ENCODE measurements at places on chromosomes 1 and 21.

DNA sequence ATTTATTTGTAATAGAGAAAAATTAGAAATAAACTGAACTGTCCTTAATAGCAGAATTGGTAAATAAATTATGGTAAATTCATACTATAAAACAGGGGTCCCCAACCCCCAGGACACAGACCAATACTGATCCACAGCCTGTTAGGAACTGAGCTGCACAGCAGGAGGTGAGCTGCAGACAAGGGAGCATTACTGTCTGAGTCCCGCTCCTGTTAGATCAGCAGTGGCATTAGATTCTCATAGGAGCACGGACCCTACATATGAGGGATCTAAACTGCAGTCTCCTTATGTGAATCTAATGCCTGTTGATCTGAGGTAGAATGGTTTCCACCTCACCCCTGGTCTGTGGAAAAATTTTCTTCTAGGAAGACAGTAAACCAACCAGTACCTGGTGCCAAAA, 7.5 kb downstream of the WDR47 start:
- DNase-seq = no peak

GRCh38 chr21:20419772-20420171, 578.4 kb upstream of the NCAM2 start:
- DNase-seq = no peak

GRCh38 chr1:26991310-26992116, 2.0 kb upstream of the TRNP1 start:
- DNase-seq = peak; percentile 72

DNA sequence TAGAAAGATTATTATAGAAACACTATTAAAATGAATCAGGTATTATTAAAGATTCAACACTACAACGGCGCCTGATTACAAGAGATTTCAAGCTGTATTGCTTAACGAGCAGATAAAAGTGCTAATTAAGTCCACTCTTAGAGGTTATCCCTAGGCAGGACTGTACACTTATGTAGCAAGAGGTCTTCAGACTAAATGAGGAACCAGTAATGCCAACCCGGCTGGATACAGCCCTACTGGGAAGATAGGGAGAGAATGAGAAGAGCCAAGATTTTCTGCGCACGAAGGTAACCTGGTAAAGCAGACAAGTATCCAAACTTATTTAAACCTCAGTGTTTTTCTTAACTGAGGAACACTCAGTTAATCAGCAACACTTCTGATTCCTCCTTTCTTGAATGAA, 115.7 kb upstream of the HIVEP3 start:
- no peak for DNase-seq

- DNase-seq = no peak
These were observed 20.8 kb downstream of the TSEN15 start for GRCh38 chr1:184072376-184072775.

DNA sequence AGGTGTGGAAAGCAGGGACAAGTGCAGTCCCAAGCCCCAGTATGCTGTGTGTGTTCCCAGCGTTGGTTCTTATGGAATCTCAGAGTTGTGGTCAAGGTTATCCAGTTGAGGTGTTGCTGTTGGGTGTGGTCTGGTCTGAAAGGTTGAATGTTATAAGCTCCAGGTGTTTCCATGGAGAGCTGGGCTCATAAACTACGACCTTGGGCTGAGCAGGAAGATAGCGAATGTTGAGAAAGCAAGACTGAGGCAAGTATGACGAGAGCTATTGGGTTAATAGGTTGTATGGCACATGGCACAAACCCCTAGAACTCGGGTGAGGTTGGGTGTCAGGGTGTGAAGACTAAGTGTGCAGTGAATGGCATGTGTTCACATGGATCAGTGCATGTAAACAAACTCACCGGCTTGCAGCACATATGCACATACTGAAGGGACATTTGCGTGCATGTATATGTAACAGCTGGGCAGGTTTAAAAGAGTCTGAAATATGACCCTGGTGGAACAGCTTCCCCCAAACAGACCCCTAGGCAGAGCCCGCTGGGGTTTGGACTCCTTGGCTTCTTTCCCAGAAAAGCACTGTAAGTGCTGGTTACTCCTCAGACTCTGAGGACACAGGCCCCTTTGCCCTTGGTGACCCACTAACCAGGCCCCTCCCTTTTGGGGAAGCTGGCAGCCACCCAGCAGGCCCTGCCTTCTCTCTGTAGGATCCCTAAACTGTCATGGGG, 117.5 kb downstream of the NAV1 start:
- DNase-seq = no peak

- peak; percentile 34 for DNase-seq
These were observed 626 bp downstream of the CXADR start for GRCh38 chr21:17513214-17514123.

DNA sequence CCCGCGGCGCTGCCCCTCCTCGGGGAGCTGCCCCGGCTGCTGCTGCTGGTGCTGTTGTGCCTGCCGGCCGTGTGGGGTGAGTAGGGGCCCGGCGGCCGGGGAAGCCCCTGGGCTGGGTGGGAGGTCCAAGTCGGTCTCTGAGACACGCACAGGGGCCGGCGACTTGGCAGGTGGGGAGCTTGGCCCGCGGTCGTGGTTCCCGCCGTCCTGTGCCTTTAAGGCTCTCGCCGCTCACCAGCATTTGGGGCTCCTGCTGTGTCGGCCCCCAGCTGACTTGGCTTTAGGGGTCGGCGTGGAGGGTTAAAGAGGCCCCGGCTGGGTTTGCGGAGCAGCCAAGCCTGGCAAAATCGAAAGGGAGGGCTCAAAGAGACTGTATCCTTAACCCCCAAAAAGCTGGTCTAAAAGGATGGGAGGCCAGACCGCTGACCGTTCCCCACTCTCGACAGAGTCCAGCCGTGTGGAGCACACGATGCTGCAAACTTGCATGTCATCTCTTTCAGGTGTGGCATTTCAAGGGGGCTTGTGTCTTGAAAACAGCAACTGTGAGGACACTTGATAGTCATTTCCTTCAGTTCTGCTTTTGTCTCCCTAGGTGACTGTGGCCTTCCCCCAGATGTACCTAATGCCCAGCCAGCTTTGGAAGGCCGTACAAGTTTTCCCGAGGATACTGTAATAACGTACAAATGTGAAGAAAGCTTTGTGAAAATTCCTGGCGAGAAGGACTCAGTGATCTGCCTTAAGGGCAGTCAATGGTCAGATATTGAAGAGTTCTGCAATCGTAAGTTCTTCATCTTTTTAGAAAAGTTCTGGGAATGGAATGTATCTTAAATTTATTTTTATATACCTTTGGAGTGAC, 540 bp downstream of the CD55 start:
- no peak for DNase-seq

GRCh38 chr1:33743221-33743998, 120.5 kb upstream of the HMGB4 start:
- DNase-seq = no peak

GRCh38 chr1:7382971-7383370, 388.1 kb upstream of the VAMP3 start:
- DNase-seq = no peak

DNA sequence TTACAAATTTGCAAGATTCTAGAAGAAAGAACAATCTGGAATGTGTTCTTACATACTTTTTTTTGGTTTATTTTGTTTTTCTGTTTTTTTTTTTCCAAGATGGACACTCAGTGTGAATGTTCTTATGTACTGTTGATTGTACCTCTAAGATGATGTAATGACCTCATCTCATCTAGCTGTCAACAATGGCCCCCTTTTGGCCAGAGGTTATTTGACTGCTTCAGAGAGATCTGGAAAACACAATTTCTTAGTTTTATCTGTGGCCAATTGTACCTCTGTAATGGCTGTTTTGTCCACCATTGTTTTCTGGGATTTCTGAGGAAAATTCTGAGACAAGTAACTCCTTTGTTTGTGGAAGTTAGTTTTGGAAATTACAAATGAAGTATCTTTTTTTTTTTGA, 38.9 kb downstream of the ST6GALNAC3 start:
- no peak for DNase-seq

DNA sequence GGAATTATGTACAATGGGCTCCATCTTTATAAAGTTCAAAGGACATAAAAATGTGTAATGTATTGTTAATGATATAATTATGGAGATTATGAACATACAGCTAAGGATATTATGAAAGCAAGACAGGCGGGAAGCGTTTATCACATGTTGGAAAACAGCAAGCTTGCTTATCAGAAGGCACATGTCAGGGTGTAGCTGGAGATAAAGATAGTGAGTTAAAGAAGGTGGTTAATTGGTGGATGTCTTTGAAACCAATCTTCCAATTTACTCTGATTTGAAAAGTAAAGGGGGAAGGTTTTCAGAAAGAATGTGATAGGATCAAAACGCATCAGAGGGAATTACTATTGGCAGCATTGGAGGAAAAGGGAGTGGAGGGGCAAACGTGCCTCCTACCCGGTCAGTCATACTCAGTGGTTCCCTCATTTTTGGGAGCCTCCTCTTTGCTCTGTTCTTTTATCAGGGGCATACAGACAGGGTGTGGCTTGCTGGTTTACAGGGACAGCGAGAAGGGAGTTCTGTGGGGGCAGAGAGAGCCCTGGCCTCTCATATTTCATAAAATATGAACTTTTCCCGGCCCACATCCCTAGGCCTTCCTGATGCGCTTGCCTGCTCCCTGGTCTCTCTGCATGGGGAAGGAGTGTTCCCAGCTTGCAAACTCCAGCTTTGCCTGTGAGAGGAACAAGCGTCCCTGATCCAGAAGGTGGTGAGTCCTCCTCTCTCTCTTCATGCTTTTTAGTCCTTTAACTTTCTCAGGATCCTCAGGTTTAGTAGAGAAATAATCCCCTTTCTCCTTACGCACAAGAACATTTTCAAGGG, 8.0 kb upstream of the SVBP start:
- DNase-seq = no peak

GRCh38 chr1:34926894-34927293, 2.6 kb downstream of the DLGAP3 start:
- no peak for DNase-seq

DNA sequence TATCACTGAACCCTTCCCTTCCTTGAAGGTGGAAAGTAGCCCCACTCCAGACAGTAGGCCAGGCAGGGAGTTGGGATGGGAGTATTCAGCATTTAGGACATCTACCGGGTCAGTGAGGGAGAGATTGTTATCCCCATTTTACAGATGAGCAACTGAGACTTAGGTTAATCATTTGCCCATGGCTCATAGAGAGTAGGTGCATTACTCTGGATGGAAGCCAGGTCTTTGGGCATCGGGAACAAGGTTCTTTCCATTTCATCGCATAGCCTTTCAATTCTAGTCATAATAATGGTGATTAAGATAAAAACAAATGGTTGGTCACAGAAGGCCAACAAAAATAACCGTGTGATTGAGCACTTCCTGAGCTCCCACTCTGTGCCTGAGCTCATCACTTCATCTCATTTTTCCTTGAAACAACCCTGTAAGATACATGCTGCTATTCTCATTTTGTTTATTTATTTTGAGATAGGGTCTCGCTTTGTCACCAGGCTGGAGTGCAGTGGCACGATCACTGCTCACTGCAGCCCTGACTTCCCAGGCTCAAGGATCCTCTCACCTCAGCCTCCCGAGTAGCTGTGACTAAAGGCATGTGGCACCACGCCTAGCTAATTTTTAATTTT, 64.8 kb downstream of the NAV1 start:
- no peak for DNase-seq

GRCh38 chr1:220243947-220244346, 28.3 kb downstream of the RAB3GAP2 start:
- DNase-seq = no peak

DNA sequence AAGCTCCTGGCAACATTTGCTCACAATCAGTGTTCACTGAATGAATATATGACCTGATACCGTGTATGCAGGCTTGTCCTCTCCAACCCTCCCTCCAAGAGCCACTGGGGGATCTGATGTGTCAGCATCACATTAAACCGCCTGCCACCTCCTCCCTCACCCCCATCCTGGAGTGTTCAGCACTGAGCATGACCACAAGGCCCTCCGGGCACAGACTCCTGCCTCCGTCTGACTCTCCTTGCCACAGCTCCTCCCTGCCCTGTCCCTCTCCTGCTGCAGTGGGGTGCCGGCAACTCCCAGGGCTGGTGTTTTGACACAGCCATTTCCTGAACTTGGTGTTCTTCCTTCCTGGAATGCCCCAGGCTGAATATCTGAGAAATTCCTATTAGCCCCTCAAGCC, 136.7 kb downstream of the FCRL5 start:
- DNase-seq = no peak

DNA sequence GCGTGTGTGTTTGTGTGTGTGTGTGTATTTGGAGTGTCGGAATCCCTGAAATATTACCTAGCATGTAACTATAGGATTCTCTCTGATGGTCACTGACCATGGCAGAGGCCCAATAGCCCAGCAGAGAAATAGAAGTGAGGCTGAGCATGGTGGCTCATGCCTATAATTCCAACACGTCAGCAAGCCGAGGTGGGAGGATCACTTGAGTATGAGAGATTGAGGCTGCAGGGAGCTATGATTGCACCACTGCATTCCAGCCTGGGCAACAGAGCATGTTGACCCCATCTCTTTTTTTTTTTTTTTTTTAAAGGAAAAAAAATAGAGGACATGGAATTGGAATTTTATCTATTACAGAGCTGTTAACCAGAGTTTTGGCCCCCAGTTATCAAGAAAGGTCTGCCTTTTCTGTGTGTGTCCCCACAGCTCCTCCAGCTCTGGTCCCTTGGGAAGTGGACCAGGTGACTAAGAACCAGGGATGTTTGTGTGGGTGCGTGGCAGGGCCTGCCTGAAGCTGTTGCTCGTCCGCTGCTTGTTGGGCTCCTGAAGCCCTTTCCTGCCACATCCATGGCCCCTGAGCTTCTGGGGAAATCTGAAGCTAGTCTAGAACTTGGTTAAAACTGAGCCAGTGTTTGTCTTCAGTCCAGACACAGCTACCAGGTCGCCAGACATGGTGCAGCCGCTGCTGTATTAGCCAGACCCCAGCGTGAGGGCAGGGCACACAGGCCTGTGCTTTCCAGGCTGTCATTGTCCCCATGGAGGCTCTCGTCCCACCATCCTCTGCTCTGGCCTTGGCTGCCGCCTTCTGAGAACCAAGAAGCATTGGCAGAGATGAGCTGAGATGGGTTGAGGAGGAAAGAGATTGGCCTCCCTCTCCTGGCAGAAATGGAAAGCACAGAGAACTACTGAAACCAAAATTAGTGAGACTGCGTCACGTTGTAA, 25.5 kb downstream of the CAPN9 start:
- no peak for DNase-seq

DNA sequence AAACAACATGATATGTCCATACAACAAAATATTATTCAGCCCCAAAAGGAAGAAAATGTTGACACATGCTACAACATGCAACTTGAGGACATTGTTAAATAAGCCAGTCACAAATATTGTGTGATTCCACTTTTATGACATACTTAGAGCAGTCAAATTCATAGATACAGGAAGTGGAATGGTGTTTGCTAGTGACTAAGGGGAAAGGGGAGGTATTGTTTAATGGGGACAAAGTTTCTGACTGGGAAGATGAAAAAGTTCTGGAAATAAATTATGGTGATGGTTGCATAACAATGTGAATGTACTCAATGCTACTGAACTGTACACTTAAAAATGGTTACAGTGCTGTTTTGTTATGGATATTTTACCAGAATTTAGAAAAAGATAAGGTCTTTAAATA, 77.7 kb downstream of the RHOU start:
- no peak for DNase-seq

DNA sequence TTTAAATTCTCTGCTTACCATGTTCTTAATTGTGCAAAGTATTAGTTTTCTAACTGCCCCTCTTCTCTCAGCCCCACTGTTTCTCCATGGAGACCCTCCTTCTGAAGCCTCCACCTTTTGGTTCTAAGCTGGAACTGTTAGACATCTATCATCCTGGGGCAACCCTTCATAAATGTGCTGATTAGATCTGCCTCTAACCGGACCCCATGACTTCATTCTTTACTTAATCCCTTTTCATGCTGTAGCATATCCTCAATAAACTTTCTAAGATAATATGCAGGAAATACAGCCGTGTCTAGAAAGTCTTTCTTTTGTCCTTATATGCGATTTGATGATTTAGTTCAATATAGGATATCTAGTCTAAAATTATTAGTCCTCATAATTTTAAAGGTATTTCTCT, 1020.1 kb downstream of the ADGRL2 start:
- DNase-seq = no peak

GRCh38 chr1:82721702-82722101, 921.0 kb downstream of the ADGRL2 start:
- DNase-seq = no peak

All from GM20000 (cell line).